ENCODE measurements at places on chromosomes 13 and 19. TPM values are rescaled to one million over a fixed set of nuclear protein-coding genes. Genes with fewer than 3 reads are reported as not detected.

DNA sequence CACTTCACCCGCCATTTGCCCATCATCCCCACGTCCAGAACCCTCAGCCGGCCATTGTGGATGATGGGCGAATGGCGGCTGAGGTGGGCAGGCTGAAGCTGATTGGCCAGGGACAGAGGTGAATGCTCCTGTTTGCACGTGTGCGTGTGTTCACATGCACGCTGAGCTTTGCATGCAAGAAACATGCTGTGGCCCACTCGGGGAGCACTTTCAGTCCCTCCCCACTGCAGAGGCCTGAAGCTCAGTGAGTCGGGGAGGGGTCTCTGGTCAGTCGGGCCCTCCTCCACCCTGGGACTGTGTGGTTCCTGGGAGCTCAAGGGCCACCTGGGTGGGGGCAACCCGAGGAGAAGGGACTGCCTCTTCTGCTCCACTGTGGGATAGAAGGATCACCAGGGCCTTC lies 24.9 kb downstream of the CEBPA start:
- DNase-seq: no peak

DNA sequence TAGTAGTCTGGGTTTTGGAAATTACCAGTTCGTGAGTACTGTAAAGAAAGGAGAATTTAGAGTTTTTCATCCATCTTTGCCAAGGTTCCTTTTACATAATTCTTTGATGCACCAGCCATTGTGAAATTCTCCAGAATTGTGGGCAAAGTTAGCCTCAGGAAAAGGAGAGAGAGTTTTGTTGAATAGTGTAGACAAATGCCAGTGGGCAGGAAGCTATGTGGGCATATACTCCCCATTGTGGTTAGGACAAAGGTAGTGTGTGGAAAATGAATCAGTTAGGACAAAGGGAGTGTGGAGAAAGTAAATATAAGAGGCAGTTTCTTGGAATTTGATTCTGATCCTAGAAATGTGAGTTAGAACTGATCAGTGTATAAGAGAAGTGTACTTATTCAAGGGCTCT lies 67.9 kb downstream of the PCCA start:
- no peak for DNase-seq

DNA sequence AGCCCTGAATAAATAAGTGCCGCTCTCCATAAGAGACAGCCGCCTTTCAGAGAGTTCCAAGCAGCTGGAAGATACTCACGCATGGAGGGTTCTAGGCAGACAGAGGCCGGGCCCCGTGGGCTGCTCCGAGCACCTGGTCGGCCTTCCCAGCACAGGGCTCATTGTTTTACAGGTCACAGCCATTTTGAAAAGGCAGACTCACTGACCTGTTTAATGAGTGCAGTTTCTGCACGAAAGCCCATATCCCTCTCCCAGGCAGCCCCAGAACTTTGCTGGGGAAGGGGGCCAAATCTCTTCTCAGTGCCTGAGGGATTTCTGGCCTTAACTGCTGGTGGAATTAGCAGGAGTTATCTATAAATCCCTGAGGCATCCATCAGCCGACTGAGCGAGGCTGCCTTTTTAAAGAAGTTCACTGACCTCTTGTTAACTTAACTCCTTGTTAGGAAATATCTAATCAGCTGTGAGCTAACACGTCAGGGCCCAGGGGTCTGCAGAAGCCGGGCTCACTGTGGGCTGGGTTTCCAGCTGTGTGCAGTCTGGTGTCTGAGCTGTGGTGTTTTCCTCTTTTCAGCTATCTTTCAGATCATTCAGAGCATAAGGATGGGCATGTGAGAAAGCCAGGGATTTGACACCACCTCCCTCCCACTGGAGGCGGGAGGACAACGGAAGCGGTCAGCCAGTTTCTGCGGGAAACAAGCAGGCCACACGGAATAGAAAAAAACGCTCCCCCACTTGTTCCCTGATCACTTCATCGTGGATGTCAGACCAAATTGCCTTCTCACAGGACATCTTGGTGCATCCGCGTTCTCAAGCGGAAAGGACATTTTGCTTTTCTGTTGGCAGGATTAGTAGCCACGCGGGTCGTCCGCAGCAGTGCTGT lies 23.3 kb downstream of the SERP2 start:
- no peak for DNase-seq

DNA sequence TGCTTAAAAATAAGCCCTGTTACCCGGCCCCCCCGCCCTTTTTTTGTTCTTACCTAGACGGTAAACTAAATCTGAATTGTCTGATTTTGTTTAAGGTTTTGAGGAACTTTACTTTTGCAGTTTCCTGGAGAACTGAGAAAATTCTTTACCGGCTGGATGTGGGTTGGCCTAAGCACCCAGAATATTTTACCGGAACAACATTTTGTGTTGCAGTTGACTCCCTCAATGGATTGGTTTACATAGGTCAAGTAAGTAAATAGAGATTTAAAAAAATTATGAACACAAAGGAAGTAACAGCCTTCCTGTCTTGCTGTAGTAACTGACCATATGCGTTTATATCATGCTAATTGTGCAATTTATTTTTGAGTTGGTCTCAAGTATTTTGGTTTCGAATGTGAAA lies 785 bp downstream of the NHLRC3 start:
- DNase-seq: no peak

GRCh38 chr13:53098455-53098854 lies 69.8 kb downstream of the OLFM4 start:
- DNase-seq: no peak

- DNase-seq: no peak
Measured at GRCh38 chr19:40254714-40255418, 28.4 kb upstream of the CCNP start.

DNA sequence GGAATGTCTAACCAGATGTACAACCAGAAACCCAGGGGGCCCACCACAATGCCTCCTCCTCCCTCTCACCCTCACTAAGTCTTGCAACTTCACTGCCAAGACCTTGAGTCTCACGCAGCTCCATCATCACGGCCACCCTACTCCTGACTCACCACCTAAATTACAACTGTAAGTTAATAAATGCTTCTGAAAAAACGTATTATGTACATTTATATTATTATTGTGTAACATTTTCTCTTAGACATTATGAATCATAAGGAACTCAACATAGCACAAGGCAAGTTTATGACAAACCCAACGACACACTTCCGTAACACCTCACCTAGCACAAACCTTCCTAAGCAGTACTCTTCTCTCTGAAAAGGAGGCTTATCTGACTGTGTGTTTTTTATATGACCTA lies 20.7 kb downstream of the MIPEP start:
- no peak for DNase-seq

Gene ACER1
- total RNA-seq: not detected

Gene KIR2DL1
- not detected for total RNA-seq

All from GM23338 (cell line).